ENCODE measurements at places on chromosomes 11 and 22. TPM values are rescaled to one million over a fixed set of nuclear protein-coding genes. Genes with fewer than 3 reads are reported as not detected.

- DNase-seq, result no peak
These were observed 2.0 kb downstream of the WT1 start for GRCh38 chr11:32433101-32433913.

The LGALS12 gene
- not detected for total RNA-seq

DNA sequence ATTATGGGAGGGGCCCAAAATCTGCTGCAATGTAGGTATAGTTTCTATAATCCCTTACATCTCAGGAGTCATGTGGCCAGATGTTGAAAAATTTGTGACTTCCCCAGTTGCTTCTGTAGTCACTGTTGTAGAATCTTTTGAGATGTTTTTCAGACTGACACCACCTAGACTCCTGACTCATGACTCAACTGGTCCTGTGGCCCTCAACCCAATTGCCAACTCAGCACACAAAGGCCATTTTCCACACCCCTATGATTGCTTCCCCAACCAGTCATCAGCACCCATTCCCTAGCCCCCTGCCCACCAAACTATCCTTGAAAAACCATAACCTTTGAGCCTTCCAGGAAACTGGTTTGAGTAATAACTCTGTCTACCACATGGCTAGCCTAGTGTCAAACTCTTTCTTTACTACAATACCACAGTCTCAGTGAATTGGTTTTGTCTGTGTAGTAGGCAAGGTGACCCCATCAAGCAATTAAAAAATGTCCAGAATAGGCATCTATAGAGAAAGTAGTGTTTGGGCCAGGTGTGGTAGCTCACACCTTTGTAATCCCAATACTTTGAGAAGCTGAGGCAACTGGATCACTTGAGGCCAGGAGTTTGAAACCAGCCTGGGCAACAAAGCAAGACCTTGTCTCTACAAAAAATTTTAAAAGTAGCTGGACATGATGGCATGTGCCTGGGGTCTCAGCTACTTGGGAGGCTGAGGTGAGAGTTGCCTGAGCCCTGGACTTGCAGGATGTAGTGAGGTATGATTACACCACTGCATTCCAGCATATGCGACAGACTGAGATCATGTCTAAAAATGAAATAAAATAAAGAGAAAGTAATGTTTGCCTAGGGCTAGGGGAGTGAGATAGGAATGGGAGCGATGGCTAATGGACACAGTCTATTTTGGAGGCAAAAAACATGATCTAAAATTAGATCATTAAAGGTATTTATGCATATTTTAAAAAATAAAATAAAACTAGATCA, 24.1 kb upstream of the FEZ1 start:
- no peak for DNase-seq

GRCh38 chr11:121841487-121842191, 274.4 kb downstream of the BLID start:
- no peak for DNase-seq

The MLC1 gene
- not detected for total RNA-seq

DNA sequence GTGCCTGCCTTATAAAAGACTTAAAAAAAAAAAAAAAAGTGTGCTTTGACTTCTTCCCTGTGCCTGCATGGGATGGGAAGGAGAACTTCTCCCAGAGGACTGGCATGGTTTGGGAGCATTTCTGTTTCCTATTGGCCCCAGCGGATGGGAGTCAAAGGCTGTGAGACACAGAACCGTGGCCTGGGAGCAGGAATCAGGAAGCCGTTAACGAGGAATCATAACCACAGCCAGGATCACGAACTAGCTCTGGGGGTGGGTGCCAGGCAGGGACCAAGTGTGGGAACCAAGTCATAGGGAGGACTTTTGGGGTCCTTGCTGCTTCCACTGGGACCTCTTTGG, 526 bp downstream of the C1QTNF6 start:
- peak; percentile 19 for DNase-seq

The POU2AF1 gene
- total RNA-seq, result 0.21 TPM

The RIC3 gene
- total RNA-seq, result 5.1 TPM

GRCh38 chr11:58567889-58568512, 7.7 kb downstream of the LPXN start:
- peak; percentile 63 for DNase-seq

DNA sequence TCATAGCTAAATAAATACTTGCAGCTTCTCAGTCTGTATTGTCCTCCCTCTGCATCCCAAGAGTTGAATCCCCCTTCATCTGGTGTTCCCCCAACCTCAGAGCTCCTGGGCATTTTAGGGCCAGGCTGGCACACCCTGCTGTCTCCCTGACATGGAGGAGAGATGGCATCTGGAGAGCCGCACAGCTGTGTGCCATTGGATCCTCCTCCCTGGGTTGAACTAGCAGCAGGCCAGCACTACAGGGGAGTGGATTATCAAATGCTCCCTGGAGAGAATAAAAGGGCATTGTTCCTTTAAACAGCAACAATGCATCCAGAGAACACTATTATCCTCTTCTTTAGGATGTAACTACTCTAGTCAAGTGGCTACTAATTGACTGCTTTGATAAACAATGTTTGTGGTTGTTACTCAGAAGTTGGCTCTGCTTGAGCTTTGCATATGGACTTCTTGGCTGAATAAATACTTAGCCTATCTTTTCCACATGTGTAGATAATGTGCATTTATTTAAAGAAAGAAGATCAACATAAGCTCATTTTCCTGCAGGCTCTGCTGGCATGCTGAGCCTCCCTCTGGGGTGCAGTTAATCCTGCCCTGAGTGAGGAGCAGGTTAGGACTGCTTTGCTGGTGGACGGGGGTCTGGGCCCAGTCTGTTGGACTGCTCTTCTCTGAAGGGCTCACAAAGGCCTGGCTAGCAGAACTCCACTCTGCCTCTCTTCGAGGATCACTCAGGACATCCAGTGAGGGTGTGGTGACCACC, 897.2 kb downstream of the TBC1D22A start:
- no peak for DNase-seq

The THYN1 gene
- 18.4 TPM for total RNA-seq

The F2 gene
- 0.16 TPM for total RNA-seq

DNA sequence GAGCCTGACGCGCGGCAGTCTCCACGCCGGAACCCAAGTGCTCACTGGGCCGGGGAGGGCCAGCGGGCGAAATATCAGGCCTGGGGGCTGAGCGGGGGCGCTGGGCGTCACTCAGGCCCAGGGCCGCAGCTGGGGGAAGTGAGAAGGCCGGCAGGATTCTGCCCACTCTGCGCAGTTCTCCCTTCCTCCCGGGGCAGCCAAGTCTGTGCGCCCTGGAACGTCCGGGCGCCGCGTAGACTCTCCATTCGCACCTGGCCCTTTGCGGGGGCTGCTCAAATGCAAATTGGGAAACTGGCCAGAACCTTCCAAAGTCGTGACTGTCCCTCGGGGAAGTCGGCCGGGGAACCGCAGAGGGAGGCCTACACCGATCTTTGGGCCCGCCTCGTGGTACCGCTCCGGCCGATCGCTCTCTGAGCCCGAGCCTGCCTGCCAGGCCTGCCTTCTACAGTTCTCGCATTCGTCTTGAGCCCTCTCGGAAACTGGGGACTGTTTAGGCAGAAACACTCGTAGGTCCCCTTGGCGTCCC, 2.2 kb upstream of the SLC6A5 start:
- DNase-seq, result no peak

The BBOX1 gene
- not detected for total RNA-seq

DNA sequence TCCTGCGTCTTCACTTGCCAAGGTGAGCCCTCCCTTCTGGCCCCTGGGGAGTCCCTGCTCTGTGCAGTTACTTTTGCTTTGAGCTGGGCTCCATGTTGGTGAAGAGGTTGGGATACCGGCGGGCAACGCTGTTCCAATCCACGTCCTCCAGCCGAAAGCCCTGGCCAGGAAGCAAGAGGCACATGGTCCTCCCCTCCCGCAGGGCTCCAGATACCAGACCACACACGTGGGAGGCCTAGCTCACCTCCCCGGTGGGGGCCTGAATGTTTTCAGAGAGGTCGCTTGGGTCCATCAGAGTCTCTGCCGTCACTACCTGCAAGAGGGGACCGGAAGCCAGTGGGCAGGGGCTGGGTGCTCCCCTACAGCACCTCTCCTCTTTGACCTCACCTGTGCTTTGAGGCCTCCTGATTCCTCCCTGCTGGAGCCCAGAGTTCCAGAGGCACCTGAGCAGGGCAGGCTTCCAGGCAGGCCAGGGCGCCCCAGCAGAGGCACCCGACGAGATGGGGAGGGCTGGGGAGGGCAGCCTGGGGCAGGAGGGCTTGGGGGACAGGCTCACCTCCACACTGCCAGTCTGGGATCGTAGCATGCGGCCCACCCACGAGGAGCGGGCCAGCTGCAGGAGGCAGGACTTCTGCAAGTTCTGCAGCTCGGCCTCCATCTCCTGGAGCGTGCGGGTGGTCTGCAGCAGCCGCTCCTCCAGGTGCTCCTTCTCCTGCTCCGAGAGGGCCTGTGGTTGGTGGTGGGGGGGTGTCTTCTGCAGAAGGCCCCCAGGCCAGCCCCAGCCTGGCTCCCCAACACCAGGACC, 3.0 kb downstream of the LMNTD2 start:
- no peak for DNase-seq

DNA sequence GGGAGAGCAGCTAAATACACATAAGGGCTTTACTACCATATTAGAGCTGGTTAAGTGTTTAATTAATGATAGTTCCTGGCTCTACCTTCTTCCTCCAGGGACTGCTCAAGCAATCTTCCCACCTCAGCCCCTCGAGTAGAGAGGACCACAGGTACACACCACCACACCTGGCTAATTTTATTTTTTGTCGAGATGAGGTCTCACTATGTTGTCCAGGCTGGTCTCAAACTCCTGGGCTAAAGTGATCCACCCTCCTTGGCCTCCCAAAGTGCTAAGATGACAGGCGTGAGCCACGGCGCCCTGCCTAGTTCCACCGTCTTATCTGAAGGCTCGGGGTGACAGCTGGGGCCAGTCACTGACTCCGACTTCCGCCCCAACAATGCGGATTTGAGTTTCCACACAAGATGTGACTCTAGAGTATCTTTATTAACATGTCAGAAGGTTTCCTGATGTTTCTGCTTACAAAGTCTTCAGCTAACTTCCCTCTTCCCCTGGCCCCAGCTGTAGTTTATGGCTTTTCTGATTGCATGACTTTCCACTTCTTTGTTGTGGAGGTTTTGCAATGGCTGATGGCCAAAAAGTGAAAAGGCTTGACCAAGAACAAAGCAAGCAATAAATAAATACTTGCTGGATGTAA, 16.8 kb downstream of the TPST2 start:
- DNase-seq, result peak; percentile 35

DNA sequence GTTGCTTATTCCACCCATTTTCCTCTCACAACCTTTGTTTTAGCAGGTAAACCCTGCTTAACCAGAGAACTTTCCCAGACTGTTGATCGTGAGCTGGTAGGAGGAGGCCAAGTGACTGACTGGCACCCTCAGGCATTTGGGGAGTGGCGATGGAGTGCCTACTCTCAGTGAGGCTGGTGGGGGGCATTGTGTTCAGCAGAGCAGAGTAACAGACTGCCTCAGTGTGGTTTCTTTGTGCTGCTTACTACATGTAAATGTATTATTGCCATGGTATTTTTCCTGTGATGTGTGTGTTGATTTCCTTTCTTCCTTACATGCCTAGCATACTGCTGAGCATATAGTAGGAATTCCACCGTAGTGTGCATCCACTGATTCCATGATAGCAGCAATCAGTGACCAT, 2.6 kb downstream of the MARK2 start:
- DNase-seq, result no peak

DNA sequence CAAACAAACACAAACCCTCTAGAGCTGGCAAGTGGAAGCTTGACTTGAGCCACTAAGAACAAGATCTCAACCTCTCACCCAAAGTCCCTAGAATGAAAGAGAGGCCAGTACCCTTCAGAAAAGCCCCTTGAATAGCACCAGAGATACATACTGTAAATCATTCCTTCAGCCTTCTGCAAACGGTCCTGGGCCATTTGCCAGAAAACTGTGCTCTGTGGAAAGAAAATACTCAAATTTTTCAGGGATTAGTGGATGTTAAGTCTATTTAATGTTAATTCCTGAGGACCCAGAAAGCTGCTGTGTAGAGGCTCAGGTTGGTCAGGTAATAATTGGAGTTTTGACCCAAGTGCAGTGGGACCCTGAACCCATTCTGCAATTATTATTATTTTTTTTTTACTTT, 16.9 kb downstream of the SERPINH1 start:
- no peak for DNase-seq

The PDE3B gene
- 0.36 TPM for total RNA-seq

The FZD4 gene
- 38.1 TPM for total RNA-seq

DNA sequence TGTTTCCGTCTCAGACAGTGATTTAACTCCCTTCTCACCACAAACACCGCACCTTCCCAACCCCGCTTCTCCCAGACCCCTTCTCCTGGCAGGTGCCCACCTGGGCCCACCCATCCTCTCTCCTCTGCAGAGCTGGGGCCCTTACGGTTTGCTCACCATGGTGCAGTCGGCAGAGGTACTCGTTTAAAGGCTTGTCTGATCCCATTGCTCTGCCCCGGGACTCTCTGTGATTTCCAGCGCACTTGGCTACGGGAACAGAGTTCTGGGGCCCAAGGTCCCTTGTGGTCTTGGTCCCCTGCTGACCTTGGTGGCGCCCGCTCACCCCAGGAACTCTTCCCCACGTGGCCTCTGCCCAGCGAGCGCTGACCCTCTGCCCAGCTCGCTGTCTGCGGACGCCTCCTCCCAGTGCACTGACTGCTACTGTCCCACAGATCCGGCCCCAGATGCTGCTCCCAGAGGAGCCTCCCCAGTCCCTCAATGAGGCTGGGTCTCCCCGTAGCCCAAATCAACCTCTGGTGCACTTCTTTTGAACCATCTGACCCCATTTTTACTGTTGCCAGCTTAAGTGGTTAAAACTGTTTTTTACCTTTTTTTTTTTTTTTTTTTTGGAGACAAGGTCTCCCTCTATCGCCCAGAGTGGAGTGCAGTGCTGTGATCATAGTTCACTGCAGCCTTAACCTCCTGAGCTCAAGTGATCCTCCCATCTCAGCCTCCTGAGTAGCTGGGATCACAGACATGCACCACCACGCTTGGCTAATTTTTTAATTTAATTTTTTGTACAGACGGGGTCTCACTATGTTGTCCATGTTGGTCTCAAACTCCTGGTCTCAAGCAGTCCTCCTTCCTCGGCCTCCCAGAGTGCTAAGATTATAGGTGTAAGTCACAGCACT, 21.3 kb upstream of the CTSD start:
- DNase-seq, result no peak

The OLFML1 gene
- total RNA-seq, result 1.2 TPM

GRCh38 chr22:20173772-20174171, 22.9 kb upstream of the CCDC188 start:
- no peak for DNase-seq

The MARK2 gene
- total RNA-seq, result 24.9 TPM

The PIH1D2 gene
- total RNA-seq, result 1.3 TPM

Data from psoas muscle (tissue), 8 donors.